HFF-Myc (cell line): ENCODE measurements at places on chromosomes 5 and 9.
A peak's percentile ranks its signal among the peaks of the same experiment; 100 is the strongest.

DNA sequence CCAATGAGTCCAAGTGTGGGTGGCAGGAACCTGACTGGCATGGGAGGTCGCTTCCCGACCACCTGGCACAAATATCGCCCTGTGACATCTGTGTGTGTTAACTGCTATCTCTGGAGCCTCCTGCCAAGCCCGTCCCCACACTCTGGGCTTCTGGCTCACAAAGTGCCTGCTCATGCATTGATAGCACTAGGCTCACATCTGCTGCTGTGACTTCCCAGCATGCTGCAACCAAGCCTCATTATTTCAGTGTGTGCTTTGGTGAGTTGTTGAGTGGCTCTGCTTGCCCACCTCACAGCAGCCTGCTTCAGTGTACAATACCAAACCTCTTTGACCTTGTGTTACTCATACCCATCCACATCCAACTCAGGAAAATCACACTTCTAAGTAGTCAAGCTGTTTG lies 139.8 kb downstream of the APBA1 start:
- DNase-seq = no peak

GRCh38 chr9:136078024-136078423 lies 17.1 kb downstream of the NACC2 start:
- no peak for DNase-seq

GRCh38 chr9:112971415-112971814 lies 40.6 kb downstream of the ZNF883 start:
- DNase-seq = no peak

DNA sequence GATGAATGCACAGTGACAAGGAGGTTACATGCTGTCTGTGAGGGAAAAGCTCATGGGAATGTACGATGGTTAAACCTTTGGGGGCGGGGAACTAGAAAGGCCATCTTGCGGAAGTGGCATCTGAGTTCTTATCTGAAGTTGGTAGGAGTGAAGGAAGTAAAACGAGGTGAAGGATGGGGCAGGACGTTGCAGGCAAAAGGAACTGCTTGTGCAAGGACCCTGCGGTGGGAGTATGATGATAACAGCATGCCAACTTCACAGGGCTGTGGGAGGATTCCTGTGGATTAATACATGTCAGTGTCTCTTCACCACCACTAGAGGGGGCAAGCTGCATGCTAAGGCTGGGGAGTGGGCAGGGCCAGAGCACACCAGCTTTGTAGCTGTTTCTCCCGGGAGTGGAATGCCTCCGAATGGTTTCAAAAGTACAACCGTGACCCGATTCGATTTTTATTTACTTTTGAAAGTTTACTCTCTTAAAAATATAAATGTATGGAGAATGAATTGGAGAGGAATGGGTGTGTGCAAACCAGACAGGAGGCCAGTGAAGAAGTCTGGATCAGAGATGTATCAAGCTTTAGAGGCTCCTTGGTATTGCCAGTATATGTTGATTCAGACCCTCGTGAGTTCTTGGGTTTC lies 62.5 kb downstream of the CYFIP2 start:
- peak; percentile 58 for DNase-seq

DNA sequence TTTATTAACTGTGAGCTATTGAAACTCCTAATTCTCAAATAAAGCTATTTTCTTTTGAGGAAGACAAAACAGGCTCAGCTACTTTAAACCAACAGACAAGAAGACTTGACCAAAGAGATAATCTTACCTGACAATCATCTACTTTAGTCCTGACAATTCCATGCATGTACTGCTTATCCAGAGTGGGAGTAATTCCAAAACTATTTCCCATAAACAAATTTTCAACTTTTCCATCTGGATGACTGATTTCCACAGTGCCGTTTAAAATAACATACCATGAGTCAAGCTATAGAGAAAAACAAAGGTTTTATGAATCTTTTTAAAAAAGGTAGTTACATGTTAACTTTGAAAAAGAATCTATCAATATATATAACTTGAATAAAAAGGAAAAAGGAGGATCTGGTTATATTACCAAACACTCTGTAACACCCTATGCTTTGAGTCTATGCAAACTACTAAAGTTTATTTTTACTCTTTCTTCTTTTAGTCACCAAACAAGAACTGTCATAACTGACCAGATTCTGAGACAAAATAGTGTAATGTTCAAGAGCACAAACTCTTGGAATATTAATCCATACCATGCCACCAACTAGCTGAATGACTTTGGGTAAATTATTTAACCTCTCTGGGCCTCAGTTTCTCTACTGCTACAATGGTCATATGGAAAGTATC lies 129.7 kb downstream of the RAPGEF6 start:
- no peak for DNase-seq

DNA sequence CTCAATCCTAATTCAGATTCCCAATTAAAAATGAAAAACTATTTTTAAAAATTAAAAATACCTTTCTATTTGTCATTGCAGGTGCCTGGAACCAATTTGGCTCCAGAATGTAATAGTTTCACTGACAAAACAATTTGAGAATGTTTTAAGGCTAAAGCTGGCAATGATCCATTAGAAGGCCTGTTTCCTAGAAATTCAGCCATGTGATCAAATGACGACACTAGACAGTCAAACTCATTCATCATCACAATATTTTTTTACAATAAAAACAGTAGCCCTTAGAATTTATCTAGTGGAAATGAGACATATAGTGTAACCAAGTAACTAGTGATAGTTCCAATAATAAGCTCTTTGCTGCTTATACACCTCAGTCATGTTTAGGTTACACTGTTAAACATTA lies 75.4 kb upstream of the MAP3K1 start:
- DNase-seq = no peak

GRCh38 chr5:56108246-56108645 lies 113.5 kb upstream of the IL6ST start:
- DNase-seq = no peak
